ENCODE measurements at places on chromosomes 6 and 20.

DNA sequence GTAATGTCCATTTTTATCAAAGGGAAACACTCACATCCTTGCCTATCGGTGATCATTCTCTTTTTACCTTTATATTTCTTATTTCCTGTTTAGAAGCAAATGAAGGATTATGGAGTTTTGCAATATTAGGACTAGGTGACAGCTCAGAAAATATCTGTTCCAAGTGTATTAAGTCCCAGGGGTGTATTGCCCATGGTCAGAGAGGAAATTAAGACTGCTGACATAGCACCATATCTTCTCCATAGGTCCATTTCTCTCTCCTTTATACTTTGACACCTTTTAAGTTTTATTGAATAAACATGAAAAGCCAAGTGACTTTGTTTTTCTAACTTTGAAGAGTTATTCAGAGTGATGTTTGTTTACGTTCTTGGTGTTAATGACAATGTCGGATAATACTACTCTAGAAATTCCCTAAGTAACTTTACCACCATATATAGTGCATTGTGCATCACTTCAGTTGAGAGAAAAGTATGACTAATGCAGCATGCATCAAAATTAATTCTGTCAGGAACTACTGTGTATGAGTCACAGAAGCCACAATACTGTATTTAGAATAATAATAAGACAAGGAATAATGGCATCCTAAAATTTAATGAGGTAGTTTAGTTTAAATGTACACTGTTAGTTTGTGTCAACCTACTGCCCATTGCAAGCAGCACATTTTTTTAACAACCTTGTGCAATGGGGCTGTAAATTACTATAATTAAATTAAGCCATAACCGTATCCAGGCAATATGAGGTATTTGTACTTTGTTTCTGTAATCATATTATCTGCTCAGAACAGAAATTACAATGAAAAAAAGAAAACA lies 474.4 kb upstream of the RNF217 start:
- DNase-seq = no peak

GRCh38 chr20:18835466-18836256 lies 22.1 kb downstream of the SCP2D1 start:
- DNase-seq = no peak

DNA sequence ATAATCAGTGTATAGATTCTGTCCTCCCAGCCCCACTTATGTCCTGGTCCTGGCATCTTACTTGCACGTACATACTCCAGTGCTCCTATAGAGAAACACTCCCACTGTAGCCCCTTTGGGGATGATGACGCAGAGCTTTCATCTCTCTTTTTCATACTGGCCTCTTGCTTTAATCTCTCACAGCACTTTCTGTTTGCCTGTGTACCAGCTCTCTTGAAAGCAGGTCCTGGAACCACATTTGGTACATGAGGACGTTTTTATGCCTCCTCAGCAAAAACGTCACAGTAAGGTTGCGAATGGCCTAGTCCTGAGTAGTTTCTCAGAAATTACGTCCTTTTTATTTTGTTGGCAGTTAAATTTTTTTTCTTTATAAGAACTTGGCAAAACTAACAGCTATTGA lies 10.8 kb downstream of the L3MBTL3 start:
- DNase-seq = no peak

GRCh38 chr6:11209369-11209768 lies 23.1 kb downstream of the NEDD9 start:
- DNase-seq = no peak

DNA sequence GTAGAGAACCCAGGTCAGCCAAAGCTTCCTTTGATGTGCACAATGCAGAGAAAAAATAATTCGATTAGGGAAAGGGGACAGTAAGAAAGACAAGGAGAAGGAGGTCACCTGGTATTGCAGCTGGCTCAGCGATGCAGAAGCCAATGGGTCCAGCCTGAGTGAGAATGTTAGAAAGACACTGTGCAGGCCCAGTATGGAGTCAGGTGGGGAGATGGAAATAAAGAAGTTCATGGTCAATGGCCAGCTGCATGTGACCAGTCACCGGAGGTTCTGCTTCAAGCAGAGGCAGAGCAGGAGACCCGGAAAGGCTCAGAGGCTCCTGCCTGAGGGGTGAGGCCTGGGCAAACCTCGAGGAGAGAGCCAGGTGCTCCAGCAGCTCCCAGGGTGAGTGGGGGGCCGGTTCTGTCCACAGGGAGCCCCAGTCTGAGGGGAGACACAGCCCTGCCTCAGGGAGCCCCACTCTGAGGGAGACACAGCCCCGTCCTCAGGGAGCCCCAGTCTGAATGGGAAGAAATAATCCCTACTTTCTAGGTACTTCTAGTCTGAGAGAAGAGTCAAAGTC lies 51.3 kb downstream of the LRFN2 start:
- no peak for DNase-seq

- DNase-seq = no peak
Observed at GRCh38 chr6:27684264-27685211, 211.6 kb upstream of the ZNF184 start.

- DNase-seq = no peak
Observed at GRCh38 chr6:40894962-40895799, 143.8 kb downstream of the UNC5CL start.

GRCh38 chr6:5403609-5404008 lies 142.3 kb downstream of the FARS2 start:
- no peak for DNase-seq

- no peak for DNase-seq
Observed at GRCh38 chr6:39889229-39889628, 45.0 kb downstream of the MOCS1 start.

GRCh38 chr20:62133864-62134263 lies 9.3 kb downstream of the PSMA7 start:
- no peak for DNase-seq

GRCh38 chr6:147159536-147160374 lies 44.5 kb upstream of the STXBP5 start:
- no peak for DNase-seq

Data from AML-193 (cell line).